ENCODE measurements at places on chromosomes 6 and 20.

DNA sequence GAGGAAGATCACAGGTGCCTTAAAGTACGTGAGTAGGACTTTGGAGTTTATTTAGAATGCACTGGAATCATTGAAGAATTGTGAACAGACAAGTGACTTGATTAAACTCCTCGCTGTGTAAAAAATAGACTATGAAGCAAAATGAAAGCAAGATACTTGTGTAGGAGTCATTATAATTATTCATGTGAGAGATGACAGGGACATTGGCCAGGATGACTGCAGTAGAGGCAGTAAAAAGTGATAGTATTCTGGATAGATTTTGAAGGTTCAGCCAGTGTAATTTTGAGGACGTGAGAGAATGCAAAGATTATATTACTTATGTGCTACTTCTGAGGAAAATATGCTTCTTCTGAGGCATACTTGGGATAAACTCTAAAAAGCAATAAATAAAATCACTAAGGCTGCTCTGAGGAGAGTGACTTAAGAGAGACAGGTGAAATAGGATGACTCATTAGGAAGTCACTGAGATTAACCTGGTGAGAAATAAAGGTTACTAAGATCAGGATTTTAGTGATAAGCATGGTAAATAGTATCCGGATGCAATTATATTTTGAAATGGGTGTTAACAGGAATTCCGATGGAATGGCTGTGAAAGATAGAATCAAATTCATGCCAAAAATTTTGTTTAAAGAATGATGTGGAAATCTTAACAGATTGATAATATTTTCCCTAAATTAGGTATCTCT, 202.0 kb downstream of the CENPW start:
- DNase-seq, result no peak

GRCh38 chr6:467111-467510, 75.6 kb downstream of the IRF4 start:
- no peak for DNase-seq

- no peak for DNase-seq
These were observed 292.1 kb downstream of the ADGB start for GRCh38 chr6:146890644-146891434.

- DNase-seq, result no peak
These were observed 157.6 kb downstream of the ARHGAP18 start for GRCh38 chr6:129552413-129552812.

DNA sequence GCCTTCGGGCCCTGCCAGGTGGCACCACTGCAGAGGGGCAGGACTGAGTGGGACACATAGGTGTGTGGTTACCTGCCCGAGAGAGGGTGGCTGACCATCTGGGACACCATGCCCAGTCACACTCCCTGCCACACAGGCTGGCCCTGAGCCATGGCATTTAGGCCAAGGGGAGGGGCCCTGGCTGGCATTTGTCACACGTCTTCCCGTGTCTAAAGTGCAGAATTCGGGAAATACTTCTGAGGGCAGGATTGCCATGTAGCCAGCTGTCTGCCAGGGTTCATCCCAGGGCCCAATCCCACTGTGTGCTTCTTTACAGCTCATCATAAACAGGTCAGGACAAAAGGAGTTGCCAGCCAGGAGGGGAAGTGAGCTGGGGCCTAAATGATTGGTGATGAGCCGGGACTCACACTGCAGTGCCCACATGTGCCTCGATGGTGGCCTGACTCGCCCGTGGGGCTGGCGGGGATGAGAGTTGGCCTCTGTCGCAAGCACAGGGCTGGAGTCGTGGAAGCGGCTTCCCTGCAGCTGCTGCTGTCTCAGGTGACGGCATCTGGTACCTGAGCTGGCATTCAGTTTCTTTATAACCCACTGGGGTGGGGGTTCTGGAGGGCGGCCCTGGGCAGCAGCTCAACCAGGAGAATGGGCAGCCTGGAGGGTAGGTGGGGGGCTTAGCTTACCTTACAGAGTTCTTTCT, 5.9 kb upstream of the UNC93A start:
- DNase-seq, result no peak

- DNase-seq, result no peak
These were observed 84.0 kb upstream of the SLC22A16 start for GRCh38 chr6:110560239-110561007.

DNA sequence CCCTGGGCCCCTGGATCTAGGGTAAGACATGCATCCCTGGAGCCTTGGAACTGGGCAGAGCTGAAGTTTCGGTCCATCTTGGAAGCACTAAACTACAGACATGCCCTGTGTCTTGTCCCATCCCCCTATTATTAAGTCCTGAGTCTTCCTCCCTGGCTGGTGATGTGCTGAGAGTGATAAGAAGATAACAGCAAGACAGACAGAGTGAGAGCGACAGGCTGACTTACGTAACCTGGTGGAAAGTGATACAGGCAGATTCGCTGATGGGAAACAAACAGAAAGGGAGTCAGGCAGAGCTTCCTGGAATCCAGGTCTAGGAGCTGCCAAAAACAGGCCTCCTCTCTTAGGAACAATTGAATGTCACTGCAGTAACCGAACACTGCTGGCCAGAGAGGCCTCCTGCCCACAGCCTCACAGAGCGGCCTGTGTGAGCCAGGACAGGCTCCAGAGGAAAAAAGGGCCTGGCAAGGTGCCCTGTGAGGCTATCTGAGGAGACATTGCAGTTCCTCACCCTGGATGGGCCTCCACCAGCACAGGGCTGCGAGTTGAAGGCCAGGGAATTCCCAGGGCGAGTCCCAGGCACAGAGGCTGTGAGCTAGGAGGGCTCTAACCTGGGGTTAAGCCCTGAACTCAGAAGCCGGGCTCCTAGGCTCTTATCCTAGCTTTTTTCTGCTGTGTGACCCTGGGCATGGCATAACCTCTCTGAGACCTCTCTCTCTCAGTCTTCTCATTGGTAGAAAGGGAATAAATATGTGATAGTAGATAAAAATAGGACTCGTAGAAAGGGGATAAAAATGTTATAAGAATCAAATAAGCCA, 34.2 kb upstream of the B4GALT5 start:
- no peak for DNase-seq

DNA sequence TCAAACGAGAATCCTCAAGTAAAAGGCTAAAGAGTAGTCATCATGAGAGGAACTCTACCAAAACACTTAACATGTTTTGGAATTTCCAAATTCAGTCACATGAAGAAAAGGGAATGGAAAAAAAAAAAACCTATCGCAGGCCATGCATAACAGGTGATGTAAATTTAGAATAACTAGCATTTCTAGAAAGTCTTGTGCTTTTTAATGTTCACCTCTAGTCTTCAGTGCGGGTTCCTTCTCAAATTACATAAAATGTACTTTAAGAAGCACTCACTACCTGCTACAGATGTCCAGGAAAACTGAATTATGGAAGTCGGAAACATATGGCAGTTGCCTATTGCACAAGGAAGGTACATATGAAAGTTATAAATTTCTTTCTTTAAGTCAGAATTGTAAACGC, 6.1 kb upstream of the TBX18 start:
- no peak for DNase-seq

DNA sequence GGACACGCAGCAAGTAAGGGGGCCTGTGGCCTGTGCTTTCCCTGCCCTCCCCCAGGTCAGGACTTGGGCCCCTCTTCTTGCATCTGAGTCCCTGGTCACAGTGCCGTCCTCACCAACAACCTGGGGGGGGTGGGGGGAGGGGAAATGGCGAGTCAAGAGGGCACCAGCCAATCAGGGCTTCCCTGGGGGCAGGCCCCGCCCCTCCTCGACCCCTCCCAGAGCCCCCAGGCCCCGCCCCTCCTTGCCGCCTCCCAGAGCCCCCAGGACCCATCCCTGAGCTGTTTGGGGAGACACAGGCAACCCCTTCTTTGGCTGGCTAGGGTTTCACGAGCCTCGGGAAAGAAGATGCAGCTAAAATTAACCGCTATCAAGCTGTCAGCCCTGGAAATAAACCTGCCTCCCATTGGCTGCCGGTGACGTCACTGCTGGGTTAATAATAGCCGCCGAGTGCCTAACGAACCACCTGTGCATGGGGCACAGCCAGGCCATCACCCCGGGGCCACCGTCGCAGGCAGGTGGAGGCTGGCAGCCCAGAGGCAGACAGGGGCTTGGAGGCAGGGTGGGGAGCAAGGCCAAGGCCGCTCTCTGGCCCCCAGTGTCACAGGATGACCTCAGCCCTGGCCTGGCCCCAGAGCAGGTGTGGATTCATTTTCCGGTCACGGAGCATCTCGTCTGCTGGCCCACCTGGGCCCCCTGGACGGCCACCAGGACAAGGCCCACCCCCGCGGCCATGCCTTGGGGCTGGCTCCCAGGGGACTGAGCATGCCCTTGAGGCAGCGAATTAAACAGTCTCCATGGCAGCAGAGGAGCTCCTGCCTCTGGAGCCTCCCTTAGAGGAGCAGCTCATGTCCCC, 3.2 kb upstream of the EEF1A2 start:
- no peak for DNase-seq

DNA sequence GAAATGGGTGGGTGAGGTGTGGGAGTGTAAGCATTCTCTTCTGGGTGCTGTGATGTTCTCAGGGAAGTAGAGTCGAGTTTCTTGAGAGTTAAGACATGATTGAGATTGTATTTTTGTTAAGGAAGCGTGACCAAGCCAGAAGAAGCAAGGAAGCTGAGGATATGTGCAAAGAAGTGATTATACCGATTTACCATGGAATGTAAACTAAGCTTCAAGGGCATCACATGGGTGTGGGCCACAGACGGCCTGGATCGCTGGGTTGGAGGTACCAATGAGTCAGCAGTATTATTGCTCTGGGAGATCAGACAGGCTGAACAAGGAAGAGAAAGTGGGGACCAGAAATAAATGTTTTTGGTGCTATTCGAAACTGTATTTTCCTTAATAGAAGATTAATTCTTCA, 184.1 kb upstream of the GMDS start:
- DNase-seq, result no peak

DNA sequence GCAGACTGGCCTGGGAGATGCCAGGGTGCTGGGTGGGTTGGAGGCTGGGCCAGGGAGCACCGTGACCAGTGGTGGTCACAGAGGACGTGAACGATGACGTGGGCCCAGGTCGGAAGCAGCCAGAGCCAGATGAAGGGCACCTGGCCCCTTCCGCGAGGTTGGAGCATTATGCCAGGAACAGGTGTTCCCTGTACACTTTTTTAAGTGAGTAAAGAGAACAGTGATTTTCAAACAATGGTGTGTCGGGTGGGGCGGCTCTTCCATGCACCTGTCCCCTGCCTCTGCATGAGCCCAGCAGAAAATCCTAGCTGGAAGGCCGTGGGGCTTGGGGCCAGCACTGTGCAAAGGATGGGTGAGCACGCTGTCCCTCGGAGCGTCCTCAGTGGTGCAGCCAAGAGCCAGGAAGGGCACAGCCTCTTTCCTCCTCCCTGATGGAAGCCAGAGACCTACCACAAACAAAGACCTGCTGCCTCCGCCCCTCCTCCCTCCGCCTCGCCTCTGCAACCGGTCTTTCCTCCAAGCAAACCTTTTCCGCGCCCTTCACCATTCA, 350.5 kb downstream of the ZFAND3 start:
- no peak for DNase-seq

GRCh38 chr6:13711324-13711732, 307 bp downstream of the RANBP9 start:
- no peak for DNase-seq

- no peak for DNase-seq
These were observed 230.7 kb upstream of the PRDM1 start for GRCh38 chr6:105855433-105855832.

DNA sequence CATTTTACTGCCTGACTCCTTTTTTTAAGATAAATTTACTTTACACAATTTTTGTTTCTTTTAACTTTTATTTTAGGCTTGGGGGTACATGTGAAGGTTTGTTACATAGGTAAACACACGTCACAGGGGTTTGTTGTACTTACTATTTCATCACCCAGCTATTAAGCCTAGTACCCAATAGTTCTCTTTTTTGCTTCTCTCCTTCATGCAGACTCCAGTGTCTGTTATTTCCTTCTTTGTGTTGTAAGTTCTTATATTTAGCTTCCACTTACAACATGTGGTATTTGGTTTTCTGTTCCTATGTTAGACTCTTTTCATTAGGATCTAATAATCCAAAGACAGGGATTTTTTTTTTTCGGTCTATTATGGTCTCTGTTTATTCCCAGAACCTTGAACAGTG, 83.5 kb upstream of the CCN6 start:
- no peak for DNase-seq

GRCh38 chr6:131026243-131026642, 36.8 kb downstream of the EPB41L2 start:
- no peak for DNase-seq

DNA sequence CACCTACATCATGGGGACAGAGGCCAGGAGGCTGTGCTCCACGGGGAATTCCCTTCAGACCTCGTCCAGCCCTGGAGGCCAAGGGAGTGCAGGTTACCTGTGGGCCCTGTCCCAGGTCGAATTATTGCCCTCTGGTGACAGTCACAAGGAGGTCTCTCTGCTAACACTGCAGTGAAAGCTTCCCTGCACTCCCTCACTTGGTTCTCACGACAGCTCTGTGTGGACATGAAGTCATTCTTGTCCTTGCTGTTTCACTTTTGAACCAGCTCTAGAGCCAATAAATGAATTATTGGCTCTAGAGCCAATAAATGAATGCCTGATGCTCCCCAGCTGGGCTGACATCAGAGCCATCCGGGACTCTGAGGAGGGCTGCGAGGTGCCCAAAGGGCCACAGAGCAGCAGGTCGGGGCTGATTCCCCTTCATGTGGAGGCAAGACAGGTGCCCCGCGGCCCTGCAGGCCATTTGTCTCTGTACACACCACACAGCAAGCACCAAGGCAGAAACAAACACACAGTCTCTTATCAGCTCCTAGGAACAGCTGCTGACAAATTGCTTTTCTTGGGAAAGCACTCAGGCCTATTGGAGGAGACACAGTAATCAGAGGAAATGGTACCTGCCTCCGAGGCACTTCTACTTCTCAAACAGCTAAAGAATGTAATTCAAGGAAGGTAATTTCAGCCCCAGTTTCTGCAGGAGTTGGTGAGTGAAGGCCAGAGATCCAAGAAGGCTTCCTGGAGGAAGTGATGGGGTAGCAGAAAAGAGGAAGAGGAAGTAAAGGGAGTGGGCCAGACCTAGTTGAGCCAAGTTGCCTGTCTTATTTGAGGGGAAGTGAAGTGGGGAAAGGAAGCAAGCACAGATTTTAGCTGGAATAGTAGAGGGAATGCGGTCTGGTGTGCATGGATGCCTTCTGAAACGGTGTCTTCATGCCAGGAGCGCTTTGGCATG, 27.5 kb upstream of the TBXT start:
- no peak for DNase-seq

Data from activated effector memory CD4-positive, alpha-beta T cell treated with Interleukin-2 at 50 U/mL for 16 hours (primary cell).